IPS-NIHi11 (cell line): ENCODE measurements at places on chromosomes 4 and X.

GRCh38 chr4:151782296-151782695 lies 21.5 kb upstream of the GATB start:
- no peak for DNase-seq

DNA sequence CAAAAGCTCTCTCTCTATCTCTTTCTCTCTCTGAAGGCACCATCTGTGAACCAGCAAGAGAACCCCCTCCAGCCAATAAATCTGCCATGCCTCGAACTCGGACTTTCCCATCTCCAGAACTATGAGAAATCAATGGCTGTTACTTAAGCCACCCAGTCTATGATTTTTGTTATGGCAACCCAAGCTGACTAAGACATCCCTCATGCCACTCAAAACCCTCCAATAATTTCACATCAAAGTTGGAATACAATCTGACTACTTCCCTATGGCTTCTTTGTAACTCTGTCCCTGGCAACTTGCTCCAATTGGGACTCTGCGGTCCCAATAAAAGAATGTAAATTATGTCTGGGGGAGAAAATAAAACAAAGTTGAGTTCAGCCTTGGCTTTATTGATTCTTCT lies 265.7 kb downstream of the SHOX start:
- no peak for DNase-seq

DNA sequence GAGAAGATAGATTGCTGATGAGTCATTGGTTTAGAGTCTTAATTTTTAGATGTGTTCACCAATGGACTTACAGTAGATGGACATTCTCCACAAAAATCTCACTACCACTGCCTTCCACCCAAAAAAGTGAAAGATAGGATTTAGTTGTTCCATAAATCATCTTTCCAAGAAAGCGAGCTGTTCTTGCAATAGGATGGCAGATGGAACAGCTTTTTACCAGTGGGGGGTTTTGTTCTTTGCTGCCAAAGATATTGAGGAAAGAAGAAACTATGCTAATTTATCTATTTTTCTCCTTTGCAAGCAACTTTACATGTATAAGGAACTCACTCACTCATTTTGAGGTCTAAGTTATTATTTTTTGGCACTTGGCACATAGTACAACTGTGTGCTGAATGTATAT lies 109.5 kb downstream of the ADGRL3 start:
- DNase-seq: no peak

- no peak for DNase-seq
Observed at GRCh38 chr4:125070861-125071260, 243.9 kb upstream of the FAT4 start.

DNA sequence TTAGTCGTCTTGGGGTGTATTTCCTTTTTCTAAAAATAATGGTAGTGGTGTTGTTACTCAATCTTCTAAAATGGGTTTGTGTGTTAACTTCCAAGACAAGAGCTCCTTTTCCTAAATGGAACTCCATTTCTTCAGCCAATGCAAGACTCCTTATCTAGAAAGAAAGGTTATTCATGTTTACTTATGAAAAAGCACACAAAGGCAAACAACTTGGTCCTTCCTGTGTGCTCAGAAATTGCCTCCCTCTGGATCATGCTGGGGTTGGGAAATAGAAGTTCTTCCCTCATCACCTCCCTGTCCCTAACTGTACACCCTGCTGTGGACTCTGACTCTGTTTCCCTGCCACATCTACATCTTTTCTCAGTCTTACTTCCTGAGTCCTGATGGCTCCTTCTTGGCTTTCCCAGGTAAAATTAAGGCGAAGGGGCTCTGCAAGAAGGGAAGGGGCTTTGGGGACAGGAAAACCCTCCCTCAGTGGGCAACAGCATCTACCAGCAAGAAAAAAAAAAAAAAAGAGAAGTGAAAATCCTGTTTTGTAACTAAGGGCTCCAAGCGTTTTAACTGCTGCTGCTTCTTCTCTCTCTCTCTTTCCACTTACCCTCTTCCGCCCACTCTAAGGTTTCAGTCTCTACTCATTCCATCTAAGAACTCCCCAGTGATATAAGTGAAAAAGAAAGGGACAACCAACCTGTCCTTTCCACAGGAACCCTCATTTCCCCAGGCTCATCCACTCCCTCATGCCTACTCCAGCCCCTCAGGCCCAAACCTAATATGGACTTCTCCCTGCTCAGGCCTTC lies 19.8 kb upstream of the TASL start:
- DNase-seq: no peak

DNA sequence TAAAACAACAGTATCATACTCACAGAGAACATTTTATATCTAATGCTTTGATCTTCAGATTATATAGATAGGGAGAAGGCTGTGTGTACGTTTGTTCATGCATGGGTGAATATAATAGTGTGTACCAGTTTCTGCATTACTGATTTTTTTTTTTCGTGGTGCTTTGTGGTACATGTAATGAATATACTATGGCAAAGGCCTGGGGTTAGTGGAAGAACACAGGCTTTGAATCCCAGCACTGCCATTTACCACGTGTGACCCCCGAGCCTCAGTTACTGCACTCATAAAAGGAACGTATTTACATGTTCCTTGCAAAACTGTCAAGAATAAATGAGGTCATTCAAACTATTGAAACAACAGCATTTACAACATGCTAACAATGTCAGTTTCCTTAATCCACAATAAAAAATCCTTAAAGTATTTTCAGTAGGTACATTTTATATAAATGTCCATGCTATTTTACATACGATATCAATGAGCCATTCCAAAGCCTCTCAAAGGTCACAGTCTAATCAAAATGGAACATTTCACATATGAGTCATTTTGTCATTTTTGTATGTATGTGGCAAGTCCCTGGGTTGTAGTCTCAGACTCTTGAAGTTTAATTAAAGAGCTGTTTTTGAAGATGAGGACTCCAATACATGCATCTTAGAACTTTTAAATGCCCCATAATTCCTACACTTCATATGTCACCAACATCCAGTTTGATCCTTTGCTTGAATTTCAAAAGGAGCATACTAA lies 242.8 kb downstream of the PPP3CA start:
- no peak for DNase-seq

- peak; percentile 2 for DNase-seq
Observed at GRCh38 chrX:105973387-105973739, 65.2 kb downstream of the SERPINA7 start.

DNA sequence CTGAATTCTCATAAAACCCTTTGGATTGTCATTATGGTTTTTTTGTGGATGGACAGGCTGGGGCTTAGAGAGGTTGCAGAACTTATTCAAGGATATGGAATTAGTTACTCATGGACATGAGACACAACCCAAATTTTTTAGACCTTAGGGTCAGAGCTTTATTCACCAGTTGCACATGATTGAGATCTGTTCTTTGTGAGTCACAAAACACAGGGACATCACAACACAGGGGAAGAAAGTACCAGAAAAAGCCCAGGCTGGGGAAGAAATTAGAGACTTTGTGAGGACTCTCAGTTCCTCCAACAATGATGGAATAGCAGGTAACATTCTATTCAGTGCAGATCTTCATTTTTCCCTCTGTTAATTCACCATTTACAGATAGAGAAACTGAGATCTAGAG lies 602.4 kb upstream of the CPEB2 start:
- no peak for DNase-seq

GRCh38 chr4:181372014-181372413 lies 871.2 kb upstream of the TENM3 start:
- DNase-seq: no peak

DNA sequence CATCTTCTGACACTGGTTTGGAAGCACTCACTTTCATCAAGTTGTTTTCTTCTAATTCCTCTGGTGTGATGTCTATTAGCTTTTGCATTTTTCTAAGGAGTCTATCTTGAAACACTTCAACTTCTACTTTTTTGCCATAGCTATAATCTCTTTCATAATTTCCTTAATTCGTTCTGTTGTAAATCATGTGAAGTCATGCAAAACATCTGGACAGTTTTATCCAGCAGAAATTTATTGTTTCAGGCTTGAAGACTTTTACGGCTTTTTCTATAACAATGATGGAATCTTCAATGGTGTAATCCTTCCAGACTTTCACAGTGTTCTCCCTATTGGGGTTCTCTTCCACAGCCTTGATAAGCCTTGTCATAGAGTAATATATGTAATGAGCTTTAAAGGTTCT lies 74.9 kb upstream of the PABPC4L start:
- DNase-seq: no peak

DNA sequence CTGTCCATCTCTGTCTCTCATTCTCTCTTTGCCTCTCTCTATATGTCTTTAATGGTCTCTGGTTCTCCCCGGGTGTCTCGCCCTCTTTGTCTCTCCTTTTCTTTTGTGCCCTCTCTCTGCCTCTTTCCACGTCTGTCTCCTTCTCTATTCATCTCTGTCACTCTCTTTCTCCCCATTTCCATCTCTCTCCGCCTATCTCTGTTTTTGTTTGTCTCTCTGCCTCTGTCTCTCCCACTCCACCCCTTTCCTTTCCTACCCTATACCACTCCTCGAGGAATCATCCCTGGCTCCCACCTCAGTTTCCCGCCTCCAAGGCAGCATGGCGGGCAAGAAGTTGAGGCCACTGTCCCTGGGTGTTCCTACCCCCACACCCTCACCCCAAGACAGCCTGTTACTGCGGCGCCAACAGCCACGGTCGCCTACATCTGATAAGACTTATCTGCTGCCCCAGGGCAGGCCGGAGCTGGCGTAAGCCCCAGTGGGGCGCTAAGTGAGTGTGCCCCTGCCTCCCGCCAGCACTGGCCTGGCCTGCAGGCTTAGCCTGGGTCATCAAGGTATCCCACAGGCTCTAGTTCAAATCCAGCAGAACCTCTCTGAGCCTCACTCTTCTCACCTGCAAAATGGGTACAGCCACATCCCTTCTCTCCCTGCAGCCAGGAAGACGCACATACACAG lies 713 bp upstream of the GATA1 start:
- DNase-seq: no peak

DNA sequence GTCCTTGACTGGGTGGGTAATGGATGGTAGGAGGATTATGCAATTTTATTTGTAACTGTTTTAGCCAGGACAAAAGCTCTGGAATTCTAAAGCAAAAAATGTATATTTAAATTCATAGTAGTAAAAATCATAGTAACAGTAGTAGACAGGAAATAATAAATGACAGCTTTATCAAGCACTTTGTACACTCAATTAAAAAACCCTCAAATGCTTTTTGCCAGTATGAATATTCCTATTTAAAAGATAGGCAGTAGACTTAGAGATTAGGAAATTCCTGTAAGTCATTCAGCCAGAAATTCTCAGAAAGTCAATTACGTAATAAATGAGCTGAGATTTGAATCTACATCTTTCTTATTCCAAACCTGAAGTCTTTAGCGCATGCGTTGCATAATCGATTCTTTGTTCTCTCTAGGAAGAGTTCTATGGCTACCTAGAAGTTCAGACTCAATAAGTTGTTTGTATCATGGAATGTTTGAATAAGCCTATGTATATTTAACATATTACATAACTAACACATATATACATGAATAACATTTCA lies 2.5 kb downstream of the AADAT start:
- no peak for DNase-seq

DNA sequence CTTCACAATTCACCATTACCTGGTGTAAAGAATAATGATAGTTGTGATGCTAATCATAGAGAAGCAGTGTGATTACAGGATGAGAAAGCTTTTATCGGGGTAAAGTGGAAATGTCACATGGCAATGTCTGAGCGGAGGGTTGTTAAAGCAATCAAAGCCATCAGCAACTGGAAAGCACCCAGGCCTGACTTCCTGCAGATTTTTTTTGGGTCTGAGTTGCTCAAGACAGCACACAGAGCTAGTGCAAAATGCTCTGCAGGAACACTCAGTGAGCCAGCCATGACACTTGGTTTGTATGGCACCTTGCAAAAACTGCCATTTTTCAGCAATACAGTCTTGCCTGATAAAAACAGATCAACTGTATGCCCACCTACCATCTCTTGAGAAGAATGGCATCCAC lies 152.9 kb downstream of the COL4A6 start:
- DNase-seq: no peak

DNA sequence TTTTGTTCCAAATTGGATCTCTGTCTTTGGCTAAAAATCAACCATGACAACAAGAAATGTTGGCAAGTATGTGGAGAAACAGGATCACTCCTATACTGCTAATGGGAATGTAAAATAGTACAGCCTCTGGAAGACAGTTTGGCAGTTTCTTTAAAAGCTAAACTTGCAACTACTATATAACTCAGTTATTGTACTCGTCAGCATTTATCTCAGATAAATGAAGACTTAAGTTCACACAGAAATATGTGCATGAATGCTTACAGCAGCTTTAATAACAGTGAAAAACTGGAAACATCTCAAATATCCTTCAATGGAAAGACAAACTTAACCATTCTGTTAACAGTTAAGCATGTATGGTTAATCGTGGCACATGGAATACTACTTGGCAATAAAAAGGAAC lies 15.4 kb upstream of the HAND2 start:
- no peak for DNase-seq

DNA sequence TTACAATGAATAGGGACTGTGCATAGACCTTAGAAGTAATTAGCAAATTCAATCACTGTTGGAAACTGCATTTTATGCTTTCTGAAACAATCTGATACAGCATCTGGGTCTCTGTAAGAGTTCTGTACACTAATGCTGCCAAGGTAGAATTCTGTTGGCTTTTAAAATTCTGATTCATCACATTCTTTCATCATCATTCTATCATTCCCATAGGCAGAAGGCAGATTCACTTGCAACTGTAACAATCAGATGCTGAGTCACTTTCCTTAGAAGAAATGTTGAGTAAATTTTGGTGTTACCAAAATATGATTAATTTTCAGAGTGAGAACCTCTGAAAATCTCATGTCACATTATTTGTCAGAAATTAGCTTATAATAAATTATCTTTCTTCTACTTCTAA lies 267.2 kb downstream of the MAPK10 start:
- DNase-seq: no peak

- DNase-seq: no peak
Observed at GRCh38 chrX:46713672-46714490, 45.0 kb downstream of the SLC9A7 start.

GRCh38 chrX:106903291-106903824 lies at the start of gene RIPPLY1:
Gene RIPPLY1, minus strand, starts transcription at chrX:106903341. Its CDS starts 54 bp downstream, at chrX:106903287.
- DNase-seq: no peak

GRCh38 chrX:14997271-14997670 lies 124.0 kb downstream of the MOSPD2 start:
- no peak for DNase-seq

- no peak for DNase-seq
Observed at GRCh38 chr4:147786031-147786430, 54.1 kb downstream of the ARHGAP10 start.

- DNase-seq: no peak
Observed at GRCh38 chrX:39817754-39818470, 279.8 kb downstream of the BCOR start.

DNA sequence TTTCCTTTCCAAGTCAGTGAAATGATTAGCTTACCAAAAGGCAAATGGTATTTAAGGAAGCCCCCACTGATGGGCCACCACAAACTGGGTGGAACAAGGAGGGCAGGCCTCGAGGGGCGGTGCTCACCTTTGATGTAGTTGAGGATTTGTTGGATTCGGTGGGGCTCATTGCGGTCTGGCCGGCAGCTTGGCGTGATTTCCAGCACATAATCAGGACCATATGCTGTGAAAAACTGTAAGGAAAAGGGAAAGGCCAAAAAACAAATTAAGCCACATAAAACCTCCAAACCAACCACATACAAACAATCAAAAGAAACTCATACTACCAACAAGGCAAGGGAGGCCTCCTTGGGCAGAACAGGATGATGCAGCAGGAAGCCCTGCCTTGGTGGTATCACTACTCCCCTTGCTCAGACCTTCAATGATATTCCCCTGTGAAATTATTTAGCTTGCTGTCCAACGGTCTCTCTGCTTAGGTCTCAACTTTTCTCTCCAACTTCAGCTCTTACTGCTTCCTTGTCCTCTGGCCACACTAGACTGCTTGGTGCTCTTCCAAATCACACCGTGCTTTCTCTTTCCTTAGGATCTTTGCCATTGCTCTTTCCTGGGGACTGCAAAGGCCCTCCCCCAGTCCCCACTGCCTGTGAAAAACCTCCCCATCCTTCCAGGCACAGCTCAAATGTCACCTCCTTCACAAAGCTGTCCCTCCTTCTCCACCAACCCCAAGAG lies 46.1 kb upstream of the CITED1 start:
- no peak for DNase-seq
